IPS DF 6.9 (cell line): ENCODE measurements at places on chromosomes 1 and 21.

DNA sequence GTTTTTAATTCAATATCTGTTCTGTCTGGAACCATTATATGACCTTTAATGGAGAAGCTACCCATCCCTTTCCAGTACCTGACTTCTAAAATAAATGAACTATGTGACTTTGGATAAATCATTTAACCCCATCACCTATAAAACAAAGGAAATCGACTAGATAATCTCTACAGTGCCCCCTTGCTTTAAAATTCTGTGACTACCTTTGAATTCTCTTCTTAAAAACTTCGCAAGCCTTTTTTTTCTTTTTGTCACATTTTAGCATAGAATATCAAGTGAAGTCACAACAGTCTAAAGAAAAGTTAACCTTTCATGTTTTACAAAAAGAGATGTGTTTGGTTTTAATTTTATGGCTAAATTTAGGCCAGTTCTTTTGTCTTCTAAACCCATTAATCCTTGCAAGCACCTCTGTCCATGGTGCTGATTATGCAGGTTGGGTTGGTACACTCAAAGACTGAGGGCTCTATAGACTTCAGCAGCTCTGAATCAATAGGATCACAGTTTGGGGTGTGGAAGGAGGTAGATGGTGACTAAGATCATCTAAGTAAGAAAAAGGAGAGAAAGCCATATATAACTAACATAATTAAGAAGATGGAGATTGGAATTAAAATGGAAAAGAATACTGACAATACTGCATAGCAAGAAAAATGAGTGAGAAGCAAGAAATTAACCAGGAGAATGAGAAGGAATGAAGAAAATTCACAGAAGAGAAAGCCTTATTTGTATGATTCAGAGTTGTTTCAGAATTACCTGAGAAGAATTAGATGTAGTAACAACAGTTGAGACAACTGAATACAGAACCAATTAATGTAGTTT lies 59.2 kb downstream of the TBX15 start:
- no peaks in the 10 kb centered on the region for H3K27me3 ChIP-seq
- H3K4me3 ChIP-seq: no peak overlapping the region
- H3K27ac ChIP-seq: no peak overlapping the region
- no peaks in the 10 kb centered on the region for H3K36me3 ChIP-seq

- H3K4me1 ChIP-seq: no peaks in the 10 kb centered on the region
- no peak for DNase-seq
- H3K36me3 ChIP-seq: no peaks in the 10 kb centered on the region
- H3K27ac ChIP-seq: no peak overlapping the region
Measured at GRCh38 chr1:2602866-2603520, 16.4 kb downstream of the PRXL2B start.

GRCh38 chr1:47435506-47436303 lies 2.1 kb upstream of the FOXD2 start:
- no peak overlapping the region for H3K4me3 ChIP-seq
- no peaks in the 10 kb centered on the region; the same call in 1 of the 2 replicates for H3K36me3 ChIP-seq
- peaks cover 81% of the 10 kb centered on the region for H3K27me3 ChIP-seq
- DNase-seq: no peak
- H3K4me1 ChIP-seq: peaks cover 7% of the 10 kb centered on the region; the same call in 1 of the 2 replicates
- no peak overlapping the region for H3K27ac ChIP-seq

DNA sequence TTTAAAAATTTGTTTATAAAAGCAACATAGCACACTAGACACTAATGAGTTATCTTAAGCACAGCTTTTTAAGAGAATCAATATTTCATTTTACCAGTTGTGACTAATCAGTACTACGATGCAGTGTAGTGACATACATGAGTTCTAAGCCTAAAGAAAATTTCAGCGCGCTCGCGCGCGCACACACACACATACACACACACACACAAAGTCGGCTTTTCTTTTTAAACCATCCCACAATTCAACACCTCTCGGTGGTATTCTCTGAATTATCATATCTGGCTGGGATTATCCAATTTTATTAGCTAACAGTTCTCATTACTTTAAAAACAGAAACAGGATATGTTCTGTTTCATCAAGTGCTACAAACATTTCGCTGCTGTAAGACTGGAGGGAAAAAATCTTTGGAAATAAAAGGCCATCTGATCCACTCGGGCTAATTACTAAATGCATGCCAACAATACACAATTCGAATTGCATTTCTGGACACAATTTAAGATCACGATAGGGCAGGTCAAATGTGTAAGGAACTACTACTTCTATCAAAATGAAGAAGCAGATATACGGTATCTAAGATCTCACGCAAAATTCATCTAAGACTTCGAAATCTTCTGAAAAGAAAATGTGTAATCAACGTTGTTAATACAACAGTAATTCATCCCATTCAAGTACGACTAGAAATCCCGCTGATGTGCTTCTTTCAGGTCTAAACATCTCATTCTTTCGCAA lies 1.2 kb downstream of the TUT4 start:
- no peaks in the 10 kb centered on the region for H3K36me3 ChIP-seq
- peak overlapping the region; percentile 99; the same call in 1 of the 2 replicates for H3K4me3 ChIP-seq
- H3K27ac ChIP-seq: no peak overlapping the region
- no peak for DNase-seq
- H3K4me1 ChIP-seq: peaks cover 2% of the 10 kb centered on the region; the same call in 1 of the 2 replicates
- no peaks in the 10 kb centered on the region for H3K27me3 ChIP-seq

- H3K36me3 ChIP-seq: no peaks in the 10 kb centered on the region
- H3K4me1 ChIP-seq: no peaks in the 10 kb centered on the region; the same call in 1 of the 2 replicates
- peak overlapping the region; percentile 29; the same call in 1 of the 2 replicates for H3K4me3 ChIP-seq
- no peak for DNase-seq
- H3K27me3 ChIP-seq: peaks cover 3% of the 10 kb centered on the region; the same call in 1 of the 2 replicates
Measured at GRCh38 chr1:227541796-227542152, 21.6 kb upstream of the ZNF678 start.

DNA sequence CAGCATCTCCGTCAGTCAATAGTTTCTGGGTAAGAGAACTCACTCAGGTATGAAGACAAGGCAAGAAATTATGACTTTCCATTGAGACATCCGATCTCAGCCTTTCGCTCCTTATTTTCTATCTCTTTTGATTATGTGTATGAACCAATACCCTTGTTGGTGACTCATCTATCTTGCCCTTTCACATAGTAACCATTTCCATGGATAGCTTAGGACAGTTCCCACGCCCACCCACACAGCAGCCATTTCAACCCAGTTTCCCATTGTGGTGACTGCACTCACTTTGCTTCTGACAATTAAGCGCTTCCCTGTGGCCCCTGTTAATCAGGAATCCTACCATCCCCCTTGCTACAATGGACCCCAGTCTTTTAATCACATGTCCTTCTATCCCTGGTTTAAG lies 210.6 kb upstream of the ADGRL2 start:
- no peak overlapping the region for H3K4me3 ChIP-seq
- H3K27ac ChIP-seq: no peak overlapping the region
- H3K36me3 ChIP-seq: no peaks in the 10 kb centered on the region
- no peaks in the 10 kb centered on the region for H3K4me1 ChIP-seq
- DNase-seq: no peak
- no peaks in the 10 kb centered on the region for H3K27me3 ChIP-seq

DNA sequence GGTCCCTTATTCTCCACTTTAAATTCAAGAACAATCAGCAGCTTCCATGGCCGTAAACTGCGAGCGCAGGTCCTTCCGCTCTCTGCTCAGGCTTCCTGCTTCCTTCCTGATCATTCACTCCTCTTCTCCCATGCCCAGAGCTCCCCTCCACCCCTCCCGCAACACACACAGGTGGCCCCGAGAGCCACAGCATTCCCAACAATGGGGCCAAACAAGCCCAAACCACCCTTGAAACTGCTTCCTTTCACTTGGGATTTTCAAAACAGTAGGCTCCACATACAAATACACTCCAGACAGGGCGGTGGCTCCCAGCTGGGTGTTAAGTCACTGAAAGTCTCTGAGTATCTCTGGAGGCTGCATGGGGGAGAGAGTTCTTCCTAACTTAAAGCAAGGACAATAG lies 11.4 kb downstream of the FAM89A start:
- no peak overlapping the region for H3K27ac ChIP-seq
- DNase-seq: no peak
- H3K36me3 ChIP-seq: no peaks in the 10 kb centered on the region
- no peaks in the 10 kb centered on the region for H3K27me3 ChIP-seq
- no peak overlapping the region for H3K4me3 ChIP-seq

GRCh38 chr1:106173101-106173500 lies 883.4 kb upstream of the PRMT6 start:
- no peaks in the 10 kb centered on the region for H3K4me1 ChIP-seq
- no peak overlapping the region for H3K27ac ChIP-seq
- H3K27me3 ChIP-seq: no peaks in the 10 kb centered on the region
- no peaks in the 10 kb centered on the region for H3K36me3 ChIP-seq

DNA sequence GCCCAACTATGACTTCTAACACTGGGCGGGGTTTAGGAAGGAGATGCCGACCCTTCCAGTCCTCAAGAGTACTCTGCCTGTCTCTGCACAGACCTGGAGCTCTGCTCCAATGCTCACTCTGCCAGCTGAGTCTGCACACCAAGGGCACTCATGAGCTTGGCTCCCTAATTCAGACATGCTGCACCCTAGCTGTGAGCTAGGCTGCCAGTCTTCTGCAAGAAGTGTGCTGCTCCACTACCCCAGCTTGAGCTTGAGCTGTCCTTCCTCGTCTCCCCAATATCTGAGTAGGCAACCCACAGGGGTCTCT lies 13.2 kb downstream of the TP53BP2 start:
- H3K4me3 ChIP-seq: no peak overlapping the region
- no peak for DNase-seq
- H3K36me3 ChIP-seq: no peaks in the 10 kb centered on the region
- H3K27me3 ChIP-seq: no peaks in the 10 kb centered on the region
- peaks cover 3% of the 10 kb centered on the region for H3K4me1 ChIP-seq

GRCh38 chr1:37862330-37862729 lies 2.9 kb upstream of the MTF1 start:
- peaks cover 2% of the 10 kb centered on the region; the same call in 1 of the 2 replicates for H3K36me3 ChIP-seq
- H3K27me3 ChIP-seq: no peaks in the 10 kb centered on the region
- no peak for DNase-seq

DNA sequence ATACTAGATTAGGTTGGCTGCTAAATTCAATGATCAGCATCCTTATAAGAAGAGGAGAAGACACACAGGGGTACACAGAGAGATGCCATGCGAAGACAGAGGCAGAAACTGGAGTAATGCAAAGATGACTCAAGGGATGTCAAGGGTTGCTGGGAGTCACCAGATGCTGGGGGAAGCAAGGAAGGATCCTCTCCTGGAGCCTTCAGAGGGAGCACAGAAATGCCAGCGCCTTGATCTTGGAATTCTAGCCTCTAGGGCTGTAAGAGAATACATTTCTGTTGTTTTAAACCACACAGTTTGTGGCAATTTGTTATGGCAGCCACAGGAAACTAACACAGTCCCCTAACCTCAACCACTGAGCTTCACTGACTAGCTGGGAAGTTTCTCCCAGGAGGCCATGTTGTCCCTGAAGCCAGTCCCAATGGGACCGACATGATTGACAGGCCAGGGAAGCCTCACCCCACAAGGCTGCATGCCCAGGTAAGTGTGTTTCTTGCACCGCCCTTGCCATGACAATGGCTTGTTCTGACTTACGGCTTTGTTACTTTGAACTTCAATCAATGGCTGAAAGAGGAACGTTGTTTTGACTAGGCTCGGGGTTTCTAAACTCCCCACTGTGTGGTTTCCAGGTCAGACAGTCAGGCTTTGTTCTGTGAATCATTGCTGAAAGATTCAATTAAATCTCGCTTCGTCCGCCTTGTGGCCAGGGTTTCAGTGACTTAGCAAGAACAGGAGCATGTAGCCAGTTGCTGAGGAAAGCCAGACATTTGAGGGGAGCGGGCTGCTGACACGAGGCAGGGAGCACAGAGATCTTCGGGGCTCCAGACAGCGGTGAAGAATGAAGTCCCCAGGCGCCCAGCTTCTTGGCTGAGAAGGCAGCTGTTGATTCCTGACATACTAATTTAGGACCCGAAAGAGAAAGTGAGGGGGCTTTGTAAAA lies 62.3 kb downstream of the RUNX1 start:
- H3K4me3 ChIP-seq: no peak overlapping the region
- no peaks in the 10 kb centered on the region for H3K36me3 ChIP-seq
- H3K4me1 ChIP-seq: no peaks in the 10 kb centered on the region
- no peak for DNase-seq
- no peaks in the 10 kb centered on the region for H3K27me3 ChIP-seq

GRCh38 chr1:167126317-167126716 lies 32.4 kb downstream of the STYXL2 start:
- DNase-seq: no peak
- no peaks in the 10 kb centered on the region for H3K36me3 ChIP-seq
- H3K27ac ChIP-seq: no peak overlapping the region

DNA sequence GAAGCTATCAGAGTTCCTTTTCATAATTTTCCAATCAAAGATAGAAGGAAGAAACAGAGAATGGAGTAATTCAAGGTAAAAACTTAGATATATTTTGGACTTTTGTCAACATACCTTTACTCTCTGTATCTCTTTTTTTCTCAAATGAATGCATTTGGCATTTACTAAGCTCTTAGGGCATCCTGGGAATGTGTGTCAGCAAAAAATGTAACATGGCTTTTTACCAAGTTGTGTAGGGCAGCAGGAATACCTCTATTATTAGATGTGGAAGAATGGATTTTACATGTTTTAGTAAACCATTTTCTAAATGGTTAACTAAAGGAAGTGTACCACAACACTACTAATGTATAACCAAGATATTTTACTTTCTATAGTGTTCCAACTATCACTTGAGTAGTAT lies 4.2 kb upstream of the COL11A1 start:
- H3K4me3 ChIP-seq: no peak overlapping the region
- H3K4me1 ChIP-seq: no peaks in the 10 kb centered on the region

- H3K36me3 ChIP-seq: no peaks in the 10 kb centered on the region
- H3K4me1 ChIP-seq: no peaks in the 10 kb centered on the region
- H3K4me3 ChIP-seq: no peak overlapping the region
- no peak for DNase-seq
Measured at GRCh38 chr1:149879556-149879955, 19.8 kb upstream of the BOLA1 start.

GRCh38 chr1:148318904-148319242 lies 164.2 kb downstream of the PPIAL4G start:
- peak overlapping the region; percentile 48; the same call in 1 of the 2 replicates for H3K4me3 ChIP-seq
- H3K36me3 ChIP-seq: no peaks in the 10 kb centered on the region
- H3K27me3 ChIP-seq: no peaks in the 10 kb centered on the region; the same call in 1 of the 2 replicates
- no peaks in the 10 kb centered on the region for H3K4me1 ChIP-seq
- DNase-seq: no peak

- DNase-seq: no peak
- no peak overlapping the region for H3K4me3 ChIP-seq
- H3K4me1 ChIP-seq: 0 out of 2 replicates have a peak, but pooled peaks cover 1% of the 10 kb centered on the region
- H3K27ac ChIP-seq: no peak overlapping the region
Measured at GRCh38 chr1:219434285-219434922, 178.5 kb downstream of the ZC3H11B start.

DNA sequence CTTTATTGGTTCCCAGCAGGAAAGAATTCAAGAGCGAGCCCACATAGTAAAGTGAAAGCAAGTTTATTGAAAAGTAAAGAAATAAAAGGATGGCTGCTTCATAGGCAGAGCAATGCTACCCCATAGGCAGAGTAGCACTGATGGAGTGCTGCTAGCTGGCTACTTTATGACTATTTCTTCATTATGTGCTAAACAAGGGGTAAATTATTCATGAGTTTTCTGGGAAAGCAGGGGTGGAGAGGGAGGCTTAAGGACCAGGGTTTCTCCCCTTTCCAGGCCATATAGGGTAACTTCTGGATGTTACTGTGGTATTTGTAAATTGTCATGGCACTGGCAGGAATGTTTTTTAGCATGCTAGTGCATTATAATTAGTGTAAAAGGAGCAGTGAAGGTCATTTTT lies 1271.4 kb downstream of the KCNT2 start:
- DNase-seq: no peak
- no peak overlapping the region for H3K4me3 ChIP-seq
- no peaks in the 10 kb centered on the region for H3K36me3 ChIP-seq

- no peak overlapping the region for H3K27ac ChIP-seq
- DNase-seq: no peak
- no peaks in the 10 kb centered on the region for H3K36me3 ChIP-seq
- peaks cover 5% of the 10 kb centered on the region; the same call in 1 of the 2 replicates for H3K4me1 ChIP-seq
Measured at GRCh38 chr1:31699341-31699891, 4.4 kb downstream of the COL16A1 start.
